ENCODE measurements at places on chromosomes 2 and 18.

DNA sequence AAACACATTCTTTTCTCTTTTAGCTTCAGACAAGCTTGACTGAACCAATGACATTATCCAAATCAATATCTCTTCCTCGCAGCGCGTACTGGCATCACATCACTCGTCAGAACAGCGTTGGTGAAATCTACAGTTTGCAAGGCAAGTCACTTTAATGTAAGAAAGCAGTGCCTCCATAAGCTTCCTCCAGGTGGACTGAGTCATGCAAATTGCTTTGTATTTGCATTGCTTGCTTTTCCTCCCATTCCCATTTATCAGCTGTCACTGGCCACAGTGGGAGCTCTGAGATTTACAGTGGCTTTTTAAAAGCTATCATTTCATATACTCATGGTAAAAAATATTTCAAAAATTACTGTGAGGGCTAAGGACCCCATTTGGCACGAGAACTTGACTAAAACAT is 189.9 kb downstream of the CD226 start:
- no peak for DNase-seq

DNA sequence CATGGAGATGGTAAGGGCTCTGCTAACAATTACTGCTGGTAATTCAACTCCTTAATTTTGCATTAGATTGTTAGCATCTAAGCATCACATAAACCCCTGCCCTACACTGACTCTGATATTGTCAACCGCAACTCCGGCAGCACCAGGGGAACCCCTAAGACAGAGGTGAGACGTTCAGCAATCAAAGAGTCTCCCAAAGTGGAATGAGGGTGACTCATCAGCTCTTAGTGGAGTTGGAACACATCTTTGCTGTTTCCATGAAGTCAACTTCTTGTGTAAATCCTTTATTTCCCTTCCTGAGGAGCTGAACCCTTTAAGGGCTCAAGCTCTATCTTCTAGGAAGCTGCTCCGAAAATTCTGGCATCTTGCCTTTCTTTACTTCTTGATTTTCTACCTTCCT is 52.1 kb downstream of the ABCG8 start:
- no peak for DNase-seq

DNA sequence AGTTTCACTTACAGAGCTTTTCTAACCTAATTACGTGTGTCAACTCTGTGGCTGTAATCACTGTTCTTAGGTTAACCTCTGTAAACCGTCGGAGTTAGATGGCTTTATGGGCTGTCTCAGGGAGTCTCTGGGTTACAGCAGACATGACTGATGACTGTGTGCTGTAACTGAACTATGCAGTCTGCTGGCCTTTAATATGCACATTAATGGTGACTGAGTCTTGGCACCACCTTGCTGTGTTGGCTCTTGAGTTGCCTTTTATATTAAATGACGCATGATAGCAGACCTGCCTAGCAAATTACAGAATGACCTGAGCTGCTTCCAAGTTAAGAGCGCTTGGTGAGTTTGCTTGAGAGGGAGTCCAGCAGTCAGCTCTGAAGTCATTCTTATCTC is 90.1 kb downstream of the ACKR3 start:
- no peak for DNase-seq

- DNase-seq: no peak
Observed at GRCh38 chr2:8252997-8253694, 428.7 kb upstream of the ID2 start.
